ENCODE measurements at places on chromosomes 5 and 9.

DNA sequence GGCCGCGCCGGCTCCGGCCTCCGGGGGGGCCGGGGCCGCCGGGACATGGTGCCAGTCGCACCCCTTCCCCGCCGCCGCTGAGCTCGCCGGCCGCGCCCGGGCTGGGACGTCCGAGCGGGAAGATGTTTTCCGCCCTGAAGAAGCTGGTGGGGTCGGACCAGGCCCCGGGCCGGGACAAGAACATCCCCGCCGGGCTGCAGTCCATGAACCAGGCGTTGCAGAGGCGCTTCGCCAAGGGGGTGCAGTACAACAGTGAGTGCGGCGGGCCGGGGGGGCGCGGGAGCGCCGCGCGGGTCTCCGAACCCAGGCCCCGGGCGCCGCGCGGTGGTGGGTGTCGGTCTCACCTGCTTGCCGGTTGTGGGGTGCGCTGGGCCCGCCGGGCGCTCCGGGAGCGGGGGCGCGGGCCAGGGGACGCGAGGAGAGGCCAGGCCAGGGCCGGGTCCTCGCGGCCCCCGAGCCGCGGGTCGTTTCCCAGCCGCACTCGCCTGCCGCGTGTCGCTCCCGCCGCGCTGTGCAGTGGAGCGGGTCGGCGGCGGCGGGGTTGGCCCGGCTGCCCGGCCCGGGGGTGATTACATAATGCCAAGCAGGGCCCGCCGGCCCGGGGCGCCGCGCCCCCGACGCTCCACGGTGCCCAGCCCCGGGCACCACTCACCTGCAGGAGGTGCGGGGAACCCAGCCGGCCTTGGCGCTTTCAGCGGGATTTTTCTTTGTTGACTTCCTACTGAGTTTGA is 492 bp downstream of the RABL6 start:
- peak; percentile 60 for DNase-seq

DNA sequence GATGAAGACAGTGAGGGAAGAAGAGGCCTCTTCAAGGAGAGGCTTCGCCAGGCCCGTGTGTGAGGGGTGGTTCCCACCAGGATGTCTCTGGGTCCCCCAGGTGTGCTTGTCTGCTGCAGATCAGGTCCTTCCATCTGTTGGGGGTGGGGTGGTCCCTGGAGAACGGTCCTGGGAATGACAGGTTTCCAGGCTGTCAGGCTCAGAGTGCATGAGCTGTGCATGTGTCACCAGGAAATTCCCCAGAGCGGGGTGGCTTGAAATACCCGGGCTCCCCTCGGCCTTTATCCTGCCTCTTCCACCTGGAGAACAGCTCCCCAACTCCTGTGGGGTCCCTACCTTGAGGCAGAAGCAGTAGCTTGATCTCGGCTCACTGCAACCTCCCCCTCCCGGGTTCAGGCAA is 118.8 kb downstream of the GAPVD1 start:
- no peak for DNase-seq

GRCh38 chr5:10056228-10056760 is 193.4 kb downstream of the ATPSCKMT start:
- DNase-seq: no peak

DNA sequence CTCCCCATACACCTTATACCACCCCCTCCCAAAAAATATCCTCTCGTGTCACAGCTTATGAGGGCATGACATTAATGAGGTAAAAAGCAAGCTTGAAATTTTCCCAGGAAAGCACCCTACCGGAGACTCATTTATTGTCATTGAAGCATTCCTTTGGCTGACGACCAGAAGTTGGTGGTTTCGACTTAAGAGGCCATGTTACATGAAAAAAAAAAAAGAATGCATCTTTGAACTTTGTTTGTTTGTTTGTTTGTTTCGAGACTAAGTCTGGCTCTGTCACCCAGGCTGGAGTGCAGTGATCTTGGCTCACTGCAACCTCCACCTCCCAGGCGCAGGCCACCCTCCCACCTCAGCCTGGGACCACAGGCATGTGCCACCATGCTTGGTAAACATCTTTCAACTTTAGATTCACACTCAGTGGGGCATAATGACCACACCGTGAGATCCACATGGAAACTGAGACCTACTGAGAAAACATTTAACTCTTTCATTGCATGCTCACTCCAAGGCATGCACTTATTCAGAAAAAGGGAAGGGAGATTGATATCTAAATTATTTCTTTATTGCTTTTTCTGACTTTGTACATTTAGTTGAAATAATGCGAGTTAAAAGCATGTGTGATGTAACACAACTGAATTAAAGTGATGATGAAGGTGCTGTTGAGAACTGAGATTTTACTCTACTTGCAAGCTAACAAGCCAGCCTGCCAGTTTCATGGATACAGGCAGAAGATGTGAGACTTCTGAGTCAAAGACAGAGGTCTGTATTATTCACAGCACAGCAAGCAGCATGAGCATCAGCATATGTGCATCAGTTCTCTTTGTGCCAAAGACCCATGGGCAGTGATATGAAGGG is 5.1 kb upstream of the RAB14 start:
- no peak for DNase-seq

DNA sequence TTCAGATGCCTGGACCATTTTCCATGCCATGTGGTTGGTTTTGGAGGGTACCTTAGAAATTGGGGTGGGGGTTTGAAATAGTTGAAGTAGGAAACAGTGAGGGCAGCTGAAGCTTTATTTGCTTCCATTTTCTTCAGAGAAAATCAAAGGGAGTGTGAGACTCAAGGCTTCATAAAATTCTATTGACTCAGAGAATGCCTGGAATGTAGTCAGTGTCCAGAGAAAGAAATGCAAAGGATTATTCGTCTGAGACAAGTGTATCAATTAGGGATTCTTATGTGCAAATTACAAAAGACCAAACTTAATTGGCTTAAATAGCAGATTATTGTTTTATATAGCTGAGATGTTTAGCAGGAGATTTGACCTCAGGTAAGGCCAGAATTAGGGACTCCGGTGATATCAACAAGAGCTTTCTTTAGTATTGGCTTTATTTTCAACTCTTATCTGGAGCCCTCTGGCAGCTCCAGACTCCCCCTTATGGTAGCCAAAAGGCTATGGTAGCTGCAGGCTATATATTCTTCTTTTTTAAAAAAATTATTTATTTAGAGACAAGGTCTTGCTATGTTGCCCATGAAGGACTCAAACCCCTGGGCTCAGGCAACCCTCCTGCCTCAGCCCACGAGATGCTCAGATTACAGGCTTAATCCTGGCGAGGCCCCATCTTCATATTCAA is 38.9 kb downstream of the PTTG1 start:
- no peak for DNase-seq

- no peak for DNase-seq
These were observed 24.5 kb downstream of the FGD3 start for GRCh38 chr9:92971776-92972175.

- no peak for DNase-seq
These were observed 120.4 kb upstream of the SPRY4 start for GRCh38 chr5:142445266-142445665.

DNA sequence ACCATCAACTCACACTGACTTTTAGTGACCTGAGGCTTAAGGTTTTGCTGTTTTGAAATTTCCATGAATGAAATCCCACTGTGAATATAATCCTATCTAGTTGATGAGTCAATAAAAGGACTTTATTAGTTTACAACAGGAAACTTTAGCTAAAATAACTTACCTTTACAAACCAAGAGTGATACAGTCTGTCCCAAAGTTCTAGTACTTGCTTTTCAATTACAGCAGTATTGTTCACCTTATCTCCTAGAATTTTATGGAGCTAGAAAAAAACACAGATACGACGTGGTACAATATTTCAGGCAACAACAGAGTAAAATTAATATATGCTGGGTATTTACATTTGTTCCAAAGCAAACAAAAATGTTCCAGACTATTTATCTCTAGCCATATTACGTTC is 46.9 kb upstream of the CTNNAL1 start:
- no peak for DNase-seq

GRCh38 chr5:179343719-179344430 is 1.4 kb downstream of the ADAMTS2 start:
- DNase-seq: no peak

- DNase-seq: no peak
These were observed 716.4 kb downstream of the SEMA5A start for GRCh38 chr5:8829323-8830029.

GRCh38 chr9:105044518-105044917 is 116.6 kb upstream of the ABCA1 start:
- no peak for DNase-seq

GRCh38 chr5:118165619-118166018 is 822.7 kb downstream of the DTWD2 start:
- no peak for DNase-seq

DNA sequence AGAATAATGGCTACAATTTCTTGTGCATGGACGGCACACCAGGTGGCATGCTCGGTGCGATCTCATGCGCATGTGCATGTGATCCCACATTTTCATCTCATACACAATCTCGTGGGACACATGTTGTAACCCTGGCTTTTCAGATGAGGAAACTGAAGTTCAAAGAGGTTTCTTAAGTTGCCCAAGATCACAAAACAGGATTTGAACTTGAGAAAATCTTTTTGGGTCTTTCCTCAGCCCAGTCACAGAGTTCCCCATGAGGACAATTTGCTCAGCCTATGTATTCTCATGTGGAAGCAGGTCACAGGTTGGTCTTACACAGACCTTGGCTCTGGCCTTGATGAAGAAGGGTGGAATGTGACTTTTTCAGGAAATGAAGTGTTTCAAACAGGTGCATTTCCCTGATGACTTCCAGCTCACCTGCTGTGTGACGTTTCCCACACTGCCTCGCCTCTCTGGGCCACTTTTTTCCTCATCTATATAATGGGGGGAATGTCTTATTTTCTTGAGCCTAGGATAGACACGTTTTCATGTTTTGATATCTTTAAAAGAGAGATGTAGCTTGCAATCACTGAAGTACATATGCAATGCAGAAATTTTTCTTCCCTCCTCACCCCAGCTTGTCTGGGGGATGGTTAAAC is 7.1 kb upstream of the ORM1 start:
- no peak for DNase-seq

DNA sequence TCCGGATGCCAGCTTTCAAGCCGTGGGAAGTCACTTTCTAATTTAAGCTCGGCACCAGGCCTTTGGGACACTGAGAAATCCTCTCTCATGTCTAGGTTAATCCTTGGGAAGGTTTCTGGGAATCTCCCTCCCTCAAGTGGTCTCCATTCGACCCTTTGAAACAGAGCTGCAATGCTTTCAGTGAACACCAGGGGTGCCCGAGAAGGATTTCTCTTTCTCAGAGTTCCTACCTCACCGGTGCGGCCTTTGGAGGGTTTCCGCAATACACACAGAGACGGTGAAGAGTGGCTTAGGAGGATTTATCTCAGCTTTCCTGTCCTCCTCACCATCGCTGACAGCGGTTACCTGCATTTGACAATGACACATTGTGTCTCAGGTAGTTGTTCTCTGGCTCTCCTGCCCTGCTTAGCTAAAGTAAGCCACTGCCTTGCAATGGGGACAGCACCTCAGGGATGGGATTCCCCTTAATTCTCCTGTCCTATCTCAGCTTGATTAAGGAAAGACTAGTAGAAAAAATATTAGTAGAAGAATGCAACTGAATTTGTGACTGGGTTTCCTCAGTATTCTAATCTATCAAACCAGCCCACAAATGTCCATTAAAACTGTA is 180.6 kb downstream of the GABRG2 start:
- no peak for DNase-seq

GRCh38 chr5:18433336-18433735 is 799.1 kb downstream of the TAF11L14 start:
- no peak for DNase-seq

DNA sequence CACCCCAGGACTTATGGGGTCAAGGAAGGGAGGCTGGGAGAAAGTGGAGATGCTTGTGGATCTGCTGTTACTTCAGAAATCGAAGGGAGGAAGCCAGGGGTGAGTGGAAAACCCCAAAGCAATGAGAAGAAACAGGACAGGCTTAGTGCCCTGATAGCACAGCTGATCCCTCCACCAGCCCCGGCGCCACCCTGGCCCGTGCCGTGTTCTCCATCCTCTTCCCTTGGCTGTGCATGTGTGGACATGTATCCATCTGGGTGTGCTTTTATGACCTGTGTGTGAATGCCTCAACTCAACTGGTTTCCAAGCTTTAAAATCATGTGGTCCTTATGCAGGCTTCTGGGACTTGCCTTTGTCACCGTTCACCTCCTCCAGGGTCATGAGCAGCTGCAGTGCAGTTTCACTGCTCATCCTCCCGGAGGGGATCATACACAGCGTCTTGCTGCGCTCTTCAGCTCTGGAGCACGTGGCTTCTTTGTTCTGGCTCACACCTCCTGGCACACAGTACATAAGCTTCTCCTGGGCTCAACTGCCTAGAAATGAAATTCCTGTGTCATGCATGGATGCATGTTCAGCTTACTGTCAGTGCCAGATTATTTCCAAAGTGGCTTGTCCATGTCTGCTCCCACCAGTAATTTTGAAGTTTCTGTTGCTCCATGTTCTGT is 58.2 kb downstream of the IPPK start:
- DNase-seq: no peak

DNA sequence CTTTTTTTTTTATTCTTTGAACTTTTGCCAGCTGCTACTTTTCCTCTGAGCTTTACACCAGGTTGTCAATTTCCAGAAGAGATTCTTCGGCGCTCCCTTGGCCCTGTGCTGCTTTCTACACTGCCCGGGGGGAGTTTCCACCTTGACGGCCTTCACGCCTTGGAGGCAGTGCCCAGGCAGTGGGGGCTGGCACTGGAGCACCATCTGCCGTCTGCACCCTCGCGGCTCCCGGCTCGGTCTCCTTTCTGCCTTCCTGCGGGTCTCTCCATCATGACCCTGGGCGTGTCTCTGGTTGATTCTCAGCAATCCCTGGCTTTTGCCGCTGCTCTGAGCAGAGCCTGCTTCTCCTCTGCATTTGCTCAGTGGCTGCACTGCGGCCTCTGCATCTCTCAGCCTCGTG is 2.9 kb downstream of the SLC6A18 start:
- DNase-seq: no peak

- DNase-seq: no peak
These were observed 642.1 kb downstream of the KCTD16 start for GRCh38 chr5:144812763-144813162.
